Spleen (tissue), 13 donors: ENCODE measurements at places on chromosomes 6 and 20. TPM values are rescaled to one million over a fixed set of nuclear protein-coding genes. Genes with fewer than 3 reads are reported as not detected.
A peak's percentile ranks its signal among the peaks of the same experiment; 100 is the strongest.

SLC17A1 gene
- polyA plus RNA-seq = not detected

- DNase-seq = no peak
These were observed 119.5 kb downstream of the PHACTR3 start for GRCh38 chr20:59723607-59724456.

WFDC10B gene
- polyA plus RNA-seq = not detected

GRCh38 chr6:159762681-159763293 is 942 bp downstream of the ACAT2 start:
- DNase-seq = no peak

LAMA4 gene
- 2.4 TPM for polyA plus RNA-seq

DNA sequence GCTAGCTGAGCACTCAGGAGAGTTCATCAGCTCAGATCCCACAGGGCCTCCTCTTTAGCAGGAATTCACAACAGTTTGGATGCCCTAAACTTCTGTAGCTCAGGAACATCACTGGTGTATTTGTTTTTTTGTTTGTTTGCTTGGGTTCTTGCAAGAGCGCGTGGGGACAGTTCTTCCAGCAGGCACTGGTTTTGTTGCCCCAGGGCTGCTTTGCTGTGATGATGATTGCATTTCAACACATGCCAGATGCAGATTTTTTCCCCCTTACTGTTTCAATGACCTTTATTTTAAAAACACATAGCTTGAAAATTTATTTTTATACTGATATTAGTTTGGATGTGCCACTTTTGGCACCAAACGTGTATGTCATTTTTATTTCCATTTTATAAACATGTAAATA is 77.1 kb downstream of the DHX35 start:
- no peak for DNase-seq

DNA sequence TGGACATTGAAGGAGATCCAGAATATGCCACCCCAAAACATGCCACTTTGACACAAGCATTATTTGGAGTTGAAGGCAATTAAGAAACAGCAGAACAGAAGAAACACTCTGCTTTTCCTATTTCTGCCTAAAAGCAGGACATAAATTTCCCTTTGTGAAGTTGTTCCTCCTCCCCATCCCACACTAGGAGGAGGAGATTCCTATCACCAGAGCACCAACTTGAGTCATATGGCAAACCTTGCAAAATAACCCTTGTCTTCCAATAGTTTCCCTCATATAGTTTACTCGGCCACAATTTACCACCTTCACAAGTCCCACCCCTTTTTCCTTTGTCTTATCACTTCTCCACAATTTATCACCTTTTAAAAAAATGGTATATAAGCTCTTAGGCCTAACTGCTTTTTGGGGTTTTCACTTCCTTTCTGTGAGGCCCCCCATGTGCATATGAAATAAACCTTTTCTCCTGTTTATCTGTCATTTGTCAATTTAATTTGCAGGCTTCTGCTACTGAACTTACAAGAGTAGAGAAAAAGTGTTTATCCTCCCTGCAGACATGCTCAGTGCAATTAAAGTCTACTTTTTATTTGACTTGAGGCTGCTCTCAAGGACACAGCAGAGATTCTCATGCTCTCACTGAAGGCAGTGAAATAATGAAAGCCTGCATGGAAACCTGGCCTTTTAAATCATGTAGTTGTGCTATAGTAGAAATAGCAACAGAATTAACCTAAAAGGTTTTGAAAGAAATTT is 2.8 kb upstream of the RAB23 start:
- no peak for DNase-seq

DNA sequence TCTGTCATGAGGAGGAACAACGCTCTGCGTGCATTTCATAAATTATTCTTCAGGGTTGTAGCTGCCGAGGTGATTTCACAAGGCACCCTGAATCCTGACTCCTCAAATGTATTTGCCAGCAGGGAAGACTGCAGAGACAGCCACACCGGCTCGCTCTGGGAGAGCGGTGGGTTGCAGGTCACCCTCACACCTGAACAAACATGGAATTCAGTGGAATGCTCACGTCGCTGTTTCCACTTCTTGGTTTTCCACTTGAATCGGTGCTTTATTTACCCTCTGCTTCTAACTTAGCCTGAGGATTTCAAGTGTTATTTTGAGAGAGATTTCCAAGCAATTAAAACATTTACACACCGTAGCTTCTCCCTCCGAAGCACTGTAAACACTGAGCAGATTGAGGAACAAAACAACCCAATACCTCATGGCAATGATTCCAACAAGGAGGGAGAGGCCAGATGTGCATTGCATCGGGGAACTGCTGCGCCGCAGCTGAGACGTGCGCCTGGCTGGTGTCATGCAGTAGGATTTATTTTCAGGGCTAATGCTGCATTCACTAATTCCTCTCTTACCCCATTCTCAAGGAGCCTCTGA is 59.5 kb upstream of the GGTLC1 start:
- no peak for DNase-seq

DNA sequence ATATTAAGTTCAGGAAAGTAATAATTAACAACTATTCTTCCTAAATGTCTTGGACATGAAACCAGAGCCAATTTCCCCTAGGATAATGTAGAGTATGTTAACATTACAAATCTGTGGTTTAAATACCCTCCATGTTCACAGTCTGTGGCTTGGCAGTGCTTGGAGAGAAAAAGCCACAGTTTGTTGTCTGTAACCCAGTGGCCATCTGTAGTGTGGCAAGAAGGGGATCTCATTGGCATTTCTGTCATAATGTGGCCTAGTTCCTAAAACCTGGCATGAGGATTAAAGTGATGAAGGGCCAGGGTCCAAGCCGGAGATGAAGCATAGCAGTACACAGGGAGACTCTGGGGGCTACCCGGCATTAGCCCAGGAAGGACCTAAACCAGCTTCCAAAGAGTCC is 31.2 kb downstream of the SYNE1 start:
- DNase-seq = no peak

BHLHE23 gene
- polyA plus RNA-seq = not detected

DNA sequence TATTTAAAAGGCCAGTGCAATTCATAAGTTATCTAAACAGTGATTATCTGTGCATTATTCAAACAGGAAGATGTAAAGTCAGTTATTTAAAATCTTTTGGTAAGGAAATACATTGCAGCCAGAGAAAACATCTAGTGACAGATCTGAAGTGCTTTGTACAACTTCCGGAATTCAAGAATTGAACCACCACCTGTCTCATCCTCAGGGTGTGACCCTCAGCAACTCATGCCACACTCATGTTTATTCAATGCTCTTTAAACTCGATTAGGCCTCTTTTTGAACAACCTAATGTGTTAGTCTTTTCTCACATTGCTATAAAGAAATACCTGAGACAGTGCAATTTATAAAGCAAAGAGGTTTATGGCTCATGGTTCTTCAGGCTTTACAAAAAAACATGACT is 62.6 kb upstream of the GGTLC1 start:
- DNase-seq = no peak

ABHD16B gene
- 0.57 TPM for polyA plus RNA-seq

SLC16A10 gene
- polyA plus RNA-seq = 1.3 TPM

AIG1 gene
- 14.3 TPM for polyA plus RNA-seq

DNA sequence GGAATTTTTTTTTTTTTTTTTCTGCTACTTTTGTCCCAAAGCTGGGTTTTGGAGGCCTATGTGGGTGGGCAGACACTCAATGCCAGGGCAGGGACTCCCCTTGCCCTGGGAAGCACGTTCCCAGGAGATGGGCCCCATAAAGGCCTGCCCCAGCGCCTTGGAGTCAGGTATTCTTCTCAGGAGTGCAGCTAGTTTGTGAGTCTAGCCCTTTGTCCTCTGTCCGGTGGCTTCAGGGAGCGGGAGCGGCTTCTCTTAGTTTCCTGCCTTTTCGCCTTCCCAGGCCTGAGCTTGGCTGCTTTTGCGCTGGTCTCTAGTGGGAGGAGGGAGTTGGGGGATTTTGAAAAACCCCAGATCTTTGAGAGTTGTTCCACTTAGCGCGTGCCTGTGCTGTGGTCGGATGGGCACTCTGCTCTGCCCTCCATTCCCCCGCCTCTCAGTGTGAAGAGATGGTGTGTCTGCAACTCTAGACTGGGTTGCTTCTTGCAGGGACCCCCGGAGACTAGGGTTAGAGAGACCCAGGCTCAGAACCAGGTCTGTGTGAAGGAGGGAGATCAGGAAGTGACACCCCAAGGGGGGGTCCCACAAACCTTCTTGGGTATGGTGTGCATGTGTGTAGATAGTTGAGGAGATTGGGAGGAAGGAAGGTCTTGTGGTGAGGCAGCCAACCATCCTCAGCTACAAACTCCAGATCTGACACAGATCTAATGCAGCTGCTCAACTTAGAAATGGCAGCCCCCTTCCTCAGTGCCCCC is 1.3 kb downstream of the PLCG1 start:
- DNase-seq = no peak

GRCh38 chr20:63740070-63740626 is 572 bp downstream of the SLC2A4RG start:
- DNase-seq = peak; percentile 92

ACTL10 gene
- 2.9 TPM for polyA plus RNA-seq

DNA sequence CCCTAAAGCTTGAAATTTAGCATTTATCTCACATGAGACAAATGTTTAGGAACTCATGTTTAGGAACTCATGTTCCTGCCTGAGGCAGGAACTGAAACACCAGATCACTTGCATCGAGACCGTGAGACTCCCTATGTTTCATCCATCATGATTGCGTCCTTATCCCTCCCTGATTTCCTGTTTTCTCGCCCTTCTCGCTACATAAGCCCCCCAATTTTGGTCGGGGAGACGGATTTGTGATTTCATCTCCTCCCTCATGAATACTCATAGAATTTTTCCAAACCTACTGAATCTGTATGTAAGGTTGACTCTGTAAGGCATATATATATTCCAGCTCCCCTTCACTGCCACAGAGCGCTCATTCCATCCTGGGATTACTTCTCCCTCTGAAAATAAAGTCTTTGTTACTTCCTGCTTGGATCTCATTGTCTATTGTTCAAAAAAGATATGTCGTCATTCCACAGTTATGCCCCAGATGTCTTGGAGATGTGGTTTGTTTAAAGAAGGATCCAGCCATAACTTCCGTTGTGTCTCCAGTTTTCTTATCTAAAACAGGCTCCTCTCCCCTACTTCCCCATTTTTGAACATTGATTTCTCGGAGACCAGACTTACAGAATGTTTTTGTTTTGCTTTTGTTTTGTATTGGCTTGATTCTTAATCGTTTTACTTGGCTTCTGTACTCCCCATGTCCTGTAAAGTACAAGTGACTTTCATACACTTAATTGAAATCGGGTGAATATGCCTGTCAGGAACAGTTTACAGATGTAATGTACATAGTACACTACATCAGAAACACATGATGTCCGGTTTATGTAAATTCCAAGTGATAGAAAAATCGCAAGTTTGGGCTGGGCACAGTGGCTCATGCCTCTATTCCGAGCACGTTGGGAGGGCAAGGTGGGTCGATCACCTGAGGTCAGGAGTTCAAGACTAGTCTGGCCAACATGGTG is 118.7 kb downstream of the HFE start:
- no peak for DNase-seq

DNA sequence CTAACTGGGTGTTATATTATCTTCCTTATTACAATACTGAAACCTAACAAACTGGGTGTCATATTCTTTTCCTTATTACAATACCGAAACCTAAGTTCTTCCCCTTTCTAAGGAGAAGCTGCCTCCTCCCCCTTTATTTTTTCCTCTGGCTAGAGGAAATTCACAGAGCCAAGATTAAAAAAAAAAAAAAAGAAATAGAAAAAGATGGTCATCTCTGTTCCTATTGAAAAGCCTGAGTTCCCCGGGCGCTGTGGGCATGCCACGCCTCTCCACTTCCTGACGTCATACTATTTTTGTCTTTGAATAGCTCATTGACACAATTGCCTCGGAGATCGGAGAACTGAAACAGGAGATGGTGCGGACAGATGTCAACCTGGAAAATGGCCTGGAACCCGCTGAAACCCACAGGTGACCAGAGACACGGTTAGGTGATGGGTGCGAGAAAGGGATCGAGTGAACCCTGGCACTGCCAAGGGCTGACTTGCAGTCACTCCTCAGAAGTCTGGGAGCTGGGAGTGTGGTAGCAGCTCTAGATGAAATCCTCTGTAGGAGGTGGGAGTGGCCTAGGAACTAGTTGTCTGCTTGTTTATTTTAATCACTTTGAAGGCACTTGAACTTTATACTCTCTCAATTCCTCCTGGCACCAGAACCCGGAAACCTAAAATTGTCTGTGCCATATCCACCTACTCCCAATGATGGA is 82.2 kb upstream of the NAA20 start:
- no peak for DNase-seq

DNA sequence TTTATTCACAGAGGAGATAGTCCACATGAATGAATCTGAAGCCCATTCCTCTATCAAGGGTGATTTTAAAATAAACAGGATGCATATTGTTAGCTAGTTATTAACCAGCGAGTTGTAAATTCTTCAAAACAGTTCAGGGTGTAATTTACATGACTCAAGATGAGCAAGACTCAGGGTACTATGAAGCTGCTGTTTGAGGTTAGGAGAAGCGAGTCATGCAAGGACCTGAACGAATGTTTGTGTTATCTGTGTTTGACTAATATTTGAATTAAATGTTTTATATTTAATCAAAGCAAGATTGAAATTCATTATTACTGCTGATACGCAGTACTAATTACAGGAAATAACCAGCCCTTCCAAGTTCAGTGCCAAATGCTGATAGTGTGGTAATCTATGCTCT is 191.1 kb downstream of the SAMD5 start:
- DNase-seq = no peak

ECT2L gene
- polyA plus RNA-seq = not detected

- DNase-seq = no peak
These were observed 79.6 kb upstream of the CARMIL1 start for GRCh38 chr6:25199544-25199943.

NKAIN4 gene
- polyA plus RNA-seq = 0.09 TPM

MCHR2 gene
- polyA plus RNA-seq = not detected

GRCh38 chr20:13784893-13785715 is at the start of the genes ESF1 and NDUFAF5:
TSS of gene ESF1 (minus strand) at chr20:13784919. CDS start at chr20:13783140, 1,779 bp downstream.
TSS of gene NDUFAF5 (plus strand) at chr20:13785028. CDS start at chr20:13785069, 41 bp downstream.
- peak; percentile 98 for DNase-seq

DNA sequence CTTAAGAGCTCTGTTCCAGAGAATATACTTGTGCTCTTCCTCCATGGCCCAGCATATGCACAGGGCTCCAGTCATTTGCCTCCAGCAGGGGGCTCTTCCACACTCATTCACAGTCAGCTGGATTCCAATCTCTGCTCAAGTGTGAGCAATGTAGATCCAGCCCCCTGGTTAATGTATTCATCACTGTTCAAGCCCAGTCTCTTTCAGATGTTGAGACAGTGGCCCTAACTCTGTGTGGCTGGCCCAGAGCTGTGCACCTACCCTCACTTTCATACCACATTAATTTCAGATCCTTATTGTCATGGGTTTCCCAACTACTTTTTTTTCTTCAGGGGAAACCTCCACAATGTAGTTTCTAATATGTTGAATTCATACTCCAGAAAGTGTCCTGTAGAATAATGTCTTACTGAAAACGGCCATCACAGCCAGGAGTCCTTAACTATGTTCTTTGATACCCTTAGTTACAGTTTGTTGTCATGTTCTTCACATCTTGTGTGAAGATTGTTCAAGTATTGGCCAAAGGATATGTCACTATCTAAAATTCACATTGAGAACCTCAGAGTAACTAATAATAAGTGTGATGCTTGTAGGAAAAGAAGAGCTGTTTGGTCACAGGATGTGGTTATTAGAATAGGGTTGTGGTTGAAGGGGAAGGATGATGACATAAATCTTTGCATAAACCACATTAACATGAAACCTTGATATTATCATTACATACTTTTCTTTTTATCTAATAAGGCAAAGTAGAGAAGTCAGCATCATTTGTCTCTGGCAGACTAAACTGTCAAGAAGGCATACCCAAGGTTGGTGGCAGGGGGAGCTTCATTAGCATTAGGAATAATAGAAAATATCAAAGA is 14.4 kb upstream of the HLA-DQA1 start:
- peak; percentile 81 for DNase-seq

- DNase-seq = peak; percentile 82
These were observed 21.4 kb upstream of the AKIRIN2 start for GRCh38 chr6:87723170-87724078.
